Activated T-cell treated with anti-CD3 and anti-CD28 coated beads, Interleukin-2, amount 50 U/mL, for 4 hours (primary cell): ENCODE measurements at places on chromosomes 3 and 15. TPM values are rescaled to one million over a fixed set of nuclear protein-coding genes. Genes with fewer than 3 reads are reported as not detected.

CATSPER2 gene
- 5.4 TPM for total RNA-seq

CFAP100 gene
- total RNA-seq: not detected

DNA sequence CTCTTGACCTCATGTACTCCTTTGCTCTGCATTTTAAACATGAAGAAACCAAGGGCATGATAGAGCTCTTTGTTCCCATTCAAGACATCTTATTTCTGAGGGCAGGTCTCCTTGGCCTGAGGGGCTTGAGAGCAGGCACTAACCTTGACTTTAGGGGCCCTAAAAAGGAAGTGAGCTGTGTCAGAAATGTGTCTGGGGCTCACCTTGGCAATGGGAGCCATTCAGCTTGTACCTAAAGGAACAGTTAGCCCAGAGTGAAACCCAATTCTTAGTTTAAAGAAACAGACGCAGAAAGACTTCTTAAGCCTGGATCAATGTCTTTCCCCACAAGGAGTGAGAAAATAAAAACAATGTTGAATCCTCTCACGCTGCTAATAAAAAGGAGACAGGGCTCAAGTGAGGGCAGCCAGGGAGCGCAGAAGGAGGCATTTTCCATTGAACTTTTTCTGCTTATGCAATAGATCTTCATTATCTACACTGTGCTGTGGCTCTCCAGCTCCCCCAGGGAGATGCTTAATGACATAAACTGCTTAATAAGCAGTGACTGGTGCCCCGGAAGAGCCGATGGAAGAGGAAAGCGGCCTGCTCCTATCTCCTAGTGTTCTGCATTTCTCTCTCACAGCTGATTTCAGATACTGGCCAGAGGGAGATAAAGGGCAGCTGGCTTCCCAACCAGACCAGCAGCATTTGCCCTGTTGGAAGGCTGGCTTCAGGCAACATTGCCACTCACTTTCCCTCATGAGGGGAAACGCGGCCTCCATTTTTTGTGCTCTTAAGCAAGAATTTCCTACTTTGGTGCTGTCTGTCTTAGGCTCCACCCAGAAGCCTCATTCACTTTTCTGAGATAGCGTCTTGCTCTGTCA is 152.0 kb downstream of the OPA1 start:
- DNase-seq: no peak

- no peak for DNase-seq
Measured at GRCh38 chr3:6679510-6679909, 181.4 kb upstream of the GRM7 start.

DNA sequence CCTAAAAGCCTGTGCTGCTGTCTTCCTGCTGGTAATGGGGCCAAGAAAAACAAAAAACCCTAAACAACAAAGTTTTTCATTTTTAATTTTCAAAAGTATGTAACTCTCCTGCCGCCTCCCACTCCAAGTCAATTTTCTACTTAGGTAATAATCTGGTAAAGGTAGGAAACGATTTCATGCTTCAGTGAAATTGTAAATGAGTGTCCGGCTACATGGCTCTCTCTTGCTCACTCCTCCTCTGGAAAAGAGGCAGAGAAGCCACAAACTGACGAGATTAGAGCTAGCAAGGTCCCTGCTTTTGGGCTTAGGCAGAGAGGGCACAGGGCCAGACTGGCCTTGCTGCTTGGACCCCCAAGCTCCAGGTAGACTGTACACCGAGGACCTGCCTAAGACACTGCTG is 23.5 kb downstream of the KLHL25 start:
- no peak for DNase-seq

- no peak for DNase-seq
Measured at GRCh38 chr3:138257986-138258385, 70.9 kb downstream of the ARMC8 start.

DNA sequence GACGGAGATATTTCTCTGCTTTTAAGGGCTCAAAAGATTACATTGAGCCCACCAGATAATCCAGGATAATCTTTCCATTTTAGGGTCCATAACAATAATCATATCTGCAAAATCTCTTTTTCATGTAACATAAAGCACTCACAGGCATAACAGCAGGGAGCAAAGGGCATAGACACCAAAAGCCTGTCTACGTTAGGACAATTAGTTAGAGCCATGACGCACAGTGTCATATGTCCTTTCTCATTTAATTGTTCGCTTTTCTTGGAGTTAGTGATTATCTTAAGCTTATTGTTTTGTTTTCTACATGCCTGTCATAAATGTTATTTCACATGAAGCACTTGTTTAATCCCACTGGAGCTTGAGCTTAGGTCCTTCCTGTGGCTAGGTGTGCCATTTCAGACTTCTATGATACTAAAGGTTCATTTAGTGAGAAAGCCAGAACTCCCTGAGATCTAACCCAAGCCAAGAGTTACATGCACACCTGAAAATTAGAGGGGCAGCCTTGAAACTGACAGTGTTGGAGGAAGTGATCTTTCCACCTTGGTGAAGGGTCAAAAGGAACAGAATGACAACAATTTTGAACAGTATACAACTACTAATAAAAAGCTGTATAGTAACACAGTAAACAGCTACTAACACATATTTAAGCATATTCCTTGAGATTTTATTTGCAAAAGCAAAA is 11.7 kb upstream of the HHATL start:
- no peak for DNase-seq
